ENCODE measurements at places on chromosomes 13 and 19.

DNA sequence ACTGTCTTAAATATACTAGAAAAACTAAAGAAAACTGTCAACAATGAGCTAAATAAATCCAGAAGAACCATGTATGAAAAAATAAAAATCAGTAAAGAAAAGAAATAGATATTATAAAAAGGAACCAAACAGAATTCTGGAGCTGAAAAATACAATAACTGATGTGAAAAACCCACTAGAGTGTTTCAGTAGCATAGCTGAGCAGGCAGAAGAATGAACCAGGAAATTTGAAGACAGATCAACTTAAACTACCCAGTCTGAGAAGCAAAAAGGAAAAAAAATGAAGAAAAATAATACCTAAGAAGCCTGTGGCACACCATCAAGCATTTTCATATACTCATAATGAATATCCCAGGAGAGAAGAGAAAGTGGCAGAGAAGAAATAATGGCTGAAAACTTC, 240.1 kb upstream of the RXFP2 start:
- no peak for DNase-seq

GRCh38 chr13:113746143-113746525, 12.9 kb upstream of the TMEM255B start:
- no peak for DNase-seq

DNA sequence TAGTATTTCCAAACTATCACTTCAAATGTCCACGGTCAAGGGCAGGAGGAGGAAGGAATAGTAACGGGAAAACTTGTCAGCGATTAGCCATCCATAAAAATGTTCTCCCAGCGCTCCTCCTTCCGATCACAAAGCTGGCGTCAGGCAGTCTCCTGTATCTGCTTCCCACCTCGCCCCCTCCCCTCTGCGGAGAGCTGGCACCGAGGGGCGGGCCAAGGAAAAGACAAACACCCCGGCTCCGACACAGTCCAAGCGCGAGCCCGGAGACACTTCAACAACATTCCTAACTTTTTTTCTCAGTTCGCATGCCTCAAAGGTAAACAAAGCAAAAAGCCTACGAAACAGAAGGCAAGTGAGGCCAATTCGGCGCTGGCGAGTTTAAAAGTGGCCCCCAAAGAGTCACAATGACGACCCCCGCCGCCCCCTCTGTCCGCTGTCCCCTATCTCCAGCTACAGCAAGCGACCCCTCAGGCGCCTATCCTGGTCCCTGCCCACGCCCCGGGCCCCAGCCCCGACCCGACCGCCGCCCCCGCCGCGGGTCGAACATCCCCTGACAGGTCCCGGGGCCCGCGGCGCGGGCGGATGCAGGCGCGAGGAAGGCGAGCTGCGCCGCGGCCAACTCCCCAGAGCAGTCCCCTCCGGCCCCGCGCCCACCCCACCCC, 736 bp downstream of the SMAD9 start:
- DNase-seq = no peak

DNA sequence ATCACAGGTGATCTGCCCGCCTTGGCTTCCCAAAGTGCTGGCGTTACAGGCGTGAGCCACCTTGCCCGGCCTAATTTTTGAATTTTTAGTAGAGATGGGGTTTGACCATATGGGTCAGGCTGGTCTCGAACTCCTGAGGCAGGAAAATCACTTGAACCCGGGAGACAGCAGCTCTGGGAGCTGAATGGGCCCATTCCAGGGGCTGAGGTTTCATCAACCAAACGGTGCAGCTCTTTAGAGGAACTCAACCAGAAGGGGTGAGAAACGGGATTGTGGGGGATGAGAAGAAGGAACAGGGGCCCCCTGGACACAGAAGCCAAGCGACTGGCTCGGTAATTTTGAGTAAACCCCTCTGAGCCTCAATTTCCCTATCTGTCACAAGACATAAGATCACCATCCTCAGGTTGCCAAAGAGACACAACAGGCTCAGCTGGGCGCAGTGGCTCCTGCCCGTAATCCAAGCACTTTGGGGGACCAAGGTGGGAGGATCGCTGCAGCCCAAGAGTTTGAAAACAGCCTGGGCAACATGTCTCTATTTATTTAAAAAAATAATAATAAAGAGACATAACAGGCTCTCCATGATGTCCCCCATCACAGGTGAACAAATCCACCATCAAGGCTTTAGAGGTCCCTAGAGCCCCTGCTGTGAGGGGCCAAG, 562 bp downstream of the IQCN start:
- no peak for DNase-seq

DNA sequence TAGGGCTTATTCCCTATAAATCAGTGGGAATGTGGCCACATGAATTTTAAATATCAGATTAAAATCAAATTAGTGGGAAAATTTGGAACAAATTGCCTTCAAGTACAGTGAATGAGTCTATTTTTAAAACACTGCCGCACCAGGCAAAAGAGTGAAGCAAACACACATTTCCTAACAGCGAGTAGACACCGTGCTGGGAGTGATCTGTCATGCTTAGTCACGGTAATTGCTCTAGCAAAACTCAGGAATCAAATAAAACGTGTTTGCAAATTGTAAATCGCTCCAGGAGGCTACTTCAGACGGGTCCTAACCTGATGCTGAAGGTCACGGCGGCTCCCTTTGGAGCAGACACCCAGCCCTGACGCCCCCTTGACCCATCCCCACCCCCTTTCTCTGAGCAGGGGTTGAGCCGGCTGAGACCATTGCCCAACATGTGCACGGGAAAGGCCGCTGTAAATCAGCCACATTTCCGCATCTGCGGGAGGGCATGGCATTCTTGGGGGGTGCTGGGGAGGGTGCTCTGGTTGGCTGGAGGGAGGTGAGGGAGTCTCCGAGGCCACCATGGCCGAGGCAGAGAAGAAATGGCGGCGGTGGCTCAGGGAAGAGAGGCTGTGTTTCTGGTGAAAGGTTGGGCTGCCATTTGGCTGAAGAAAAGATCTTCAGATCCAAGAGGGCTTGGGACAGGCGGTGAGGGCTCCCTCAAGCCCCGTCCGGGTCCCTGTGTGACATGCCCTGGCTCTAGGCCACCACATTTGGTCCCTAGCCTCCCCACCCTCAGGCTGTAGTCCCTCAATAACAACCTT, 8.9 kb downstream of the CEBPA start:
- DNase-seq = no peak

DNA sequence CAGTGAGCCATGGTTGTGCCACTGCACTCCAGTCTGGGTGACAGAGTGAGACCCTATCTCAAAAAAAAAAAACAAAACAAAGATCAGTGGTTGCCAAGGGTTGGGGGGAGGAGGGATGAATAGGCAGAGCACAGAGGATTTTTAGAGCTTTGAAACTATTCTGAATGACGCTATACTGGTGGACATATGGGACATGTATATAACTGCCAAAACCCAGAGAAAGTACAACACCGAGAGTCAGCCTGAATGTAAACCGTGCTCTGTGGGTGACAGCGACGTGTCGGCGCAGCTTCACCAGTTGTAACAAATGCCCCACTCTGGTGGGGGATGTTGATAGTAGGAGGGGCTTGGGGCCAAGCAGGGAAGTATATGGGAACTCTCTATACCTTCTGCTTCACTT, 32.9 kb downstream of the ZIC5 start:
- no peak for DNase-seq

- no peak for DNase-seq
Observed at GRCh38 chr19:40774916-40775631, at the start of gene MIA. Gene MIA (plus strand): TSS chr19:40775521. CDS start chr19:40775543, 22 bp downstream.

DNA sequence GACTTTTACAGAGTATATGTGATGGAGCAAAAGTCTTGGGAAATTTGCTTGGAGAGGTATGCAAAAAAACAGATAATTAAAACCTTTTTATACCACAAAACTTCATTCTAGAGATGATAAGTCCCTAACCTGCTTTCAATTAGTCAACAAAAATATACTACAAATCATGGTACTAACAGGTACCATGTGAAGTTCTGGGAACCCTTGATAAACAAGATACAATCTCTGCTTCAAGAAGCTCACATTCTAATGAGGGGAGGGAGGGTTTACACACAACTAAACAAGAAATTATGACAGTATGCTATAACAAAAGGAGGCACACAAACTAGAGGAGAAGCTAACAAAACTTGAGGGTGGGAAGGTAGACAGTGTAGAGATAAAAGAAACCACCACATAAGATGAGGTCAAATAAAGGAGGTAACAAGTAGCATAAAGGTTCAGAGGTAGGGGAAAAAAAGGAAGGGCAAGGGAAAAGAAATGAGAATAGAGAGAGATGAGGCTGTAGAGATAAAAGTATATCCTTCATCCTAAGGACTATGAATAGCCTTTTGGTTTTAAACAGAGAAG, 91.4 kb downstream of the MYCBP2 start:
- DNase-seq = no peak

DNA sequence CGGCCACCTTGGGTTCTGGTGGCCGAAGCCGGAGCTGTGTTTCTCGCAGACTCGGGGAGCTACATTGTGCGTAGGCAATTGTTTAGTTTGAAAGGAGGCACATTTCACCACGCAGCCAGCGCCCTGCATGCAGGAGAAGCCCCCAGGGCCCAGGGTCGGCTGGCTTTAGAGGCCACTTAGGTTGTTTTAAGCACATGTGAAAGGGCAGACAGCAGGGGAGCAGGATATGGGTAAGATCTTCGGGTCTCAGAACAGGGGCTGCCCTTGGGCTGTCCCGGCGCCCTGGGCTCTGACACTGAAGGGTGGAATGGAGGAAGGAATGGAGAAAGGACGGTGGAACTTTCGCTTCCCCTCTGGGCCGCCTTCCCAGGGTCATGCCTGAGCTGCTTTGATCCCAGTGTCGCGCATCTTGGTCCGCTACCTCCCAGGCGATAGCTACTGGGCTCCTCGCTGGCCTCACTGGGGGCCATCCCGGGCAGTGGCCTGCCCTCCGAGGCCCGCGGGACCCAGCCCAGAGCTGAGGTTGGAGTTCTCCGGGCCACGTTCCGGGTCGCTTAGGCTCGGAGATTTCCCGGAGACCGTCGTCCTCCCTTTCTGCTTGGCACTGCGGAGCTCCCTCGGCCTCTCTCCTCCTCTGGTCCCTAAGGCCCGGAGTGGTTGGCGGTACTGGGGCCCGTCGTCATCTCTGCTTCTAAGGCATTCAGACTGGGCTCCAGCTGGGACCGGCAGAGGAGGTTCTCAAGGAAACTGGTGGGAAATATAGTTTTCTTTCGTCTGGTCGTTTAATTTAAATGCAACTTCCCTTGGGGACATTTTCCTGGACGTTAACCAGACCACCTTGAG, 4.3 kb upstream of the POU4F1 start:
- no peak for DNase-seq

GRCh38 chr13:113786262-113786841, 27.3 kb downstream of the TMEM255B start:
- DNase-seq = no peak

GRCh38 chr19:8413629-8413995, 507 bp downstream of the MARCHF2 start:
- no peak for DNase-seq

DNA sequence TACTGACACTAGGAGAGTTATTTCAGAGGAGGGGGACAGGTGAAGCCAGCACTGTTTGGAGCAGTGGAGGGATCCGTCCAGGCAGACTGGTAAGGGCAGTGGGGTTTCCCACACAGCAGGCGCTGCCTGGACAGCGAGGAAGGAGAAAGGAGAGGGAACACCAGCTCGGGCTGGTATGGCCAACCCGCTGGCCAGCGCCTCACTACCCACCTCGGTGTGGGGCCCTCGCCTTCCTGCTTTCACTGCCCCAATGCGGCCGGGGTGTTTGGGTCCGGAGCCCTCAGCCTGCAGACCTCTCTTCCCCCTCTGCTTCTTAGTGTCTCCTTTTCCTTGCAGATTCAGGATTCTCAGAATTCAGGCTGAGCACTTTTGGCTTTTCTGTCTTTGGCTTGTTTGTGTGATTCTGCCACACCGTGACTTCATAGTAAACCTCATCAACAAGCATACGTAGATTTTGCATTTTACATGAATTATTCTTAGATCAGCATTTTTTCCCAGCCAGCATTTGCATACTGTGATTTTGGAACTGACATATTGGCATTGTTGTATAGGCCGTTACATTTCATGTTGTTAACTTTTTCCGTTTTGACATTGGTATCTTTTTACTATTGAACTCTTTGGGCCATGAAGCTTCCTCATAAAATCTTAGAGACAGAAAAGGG, 294.1 kb downstream of the MYO16 start:
- DNase-seq = no peak

- no peak for DNase-seq
Observed at GRCh38 chr13:26762745-26763345, 2.3 kb upstream of the GPR12 start.

Data from stimulated activated naive CD4-positive, alpha-beta T cell treated with Interleukin-2 at 50 U/mL for 16 hours (primary cell).